ENCODE measurements at places on chromosomes 16 and 17. TPM values are rescaled to one million over a fixed set of nuclear protein-coding genes. Genes with fewer than 3 reads are reported as not detected.
A peak's percentile ranks its signal among the peaks of the same experiment; 100 is the strongest.

DNA sequence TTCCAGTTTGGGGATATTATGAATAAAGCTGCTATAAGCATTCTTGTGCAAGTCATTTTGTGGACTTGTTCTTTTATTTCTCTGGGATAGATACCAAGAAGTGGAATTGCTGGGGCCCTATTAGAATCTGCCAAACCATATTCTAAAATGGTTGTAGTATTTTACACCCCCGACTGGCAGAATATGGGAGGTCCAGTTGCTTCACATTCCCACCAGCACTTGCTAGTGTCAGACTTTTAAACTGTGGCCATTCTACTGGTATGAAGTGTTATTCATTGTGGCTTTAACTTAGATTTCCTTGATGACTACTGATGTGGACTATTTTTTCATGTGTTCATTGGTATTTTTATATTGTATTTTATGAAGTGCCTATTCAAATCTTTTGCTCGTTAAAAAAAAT is 18.1 kb upstream of the NUP93 start:
- no peak for DNase-seq

DNA sequence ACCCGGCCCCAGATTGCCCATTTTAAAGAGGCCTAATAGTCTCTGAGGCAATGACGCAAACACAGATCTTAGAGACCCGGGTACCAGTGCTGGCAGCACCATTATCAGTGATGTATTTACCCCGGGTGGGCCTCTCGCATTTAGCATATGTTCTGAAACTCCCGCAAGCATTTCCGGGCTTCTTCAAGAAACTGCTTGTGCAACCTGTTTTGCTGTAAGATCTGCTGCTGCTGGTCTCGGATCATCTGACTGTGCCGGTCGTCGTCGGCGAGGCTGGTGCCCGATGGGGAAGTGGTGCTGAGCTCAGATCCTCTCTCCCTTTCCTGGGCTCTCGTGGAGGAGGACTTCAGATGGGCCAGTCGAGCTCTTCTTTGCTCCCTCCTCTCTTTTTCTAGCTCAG is 12.5 kb downstream of the CEP295NL start:
- no peak for DNase-seq

- no peak for DNase-seq
These were observed 22.5 kb downstream of the SLC6A2 start for GRCh38 chr16:55678161-55678821.

- DNase-seq: no peak
These were observed 218.5 kb downstream of the SEC14L1 start for GRCh38 chr17:77359236-77359635.

- no peak for DNase-seq
These were observed 239.9 kb upstream of the TNRC6C start for GRCh38 chr17:77718669-77718961.

DNA sequence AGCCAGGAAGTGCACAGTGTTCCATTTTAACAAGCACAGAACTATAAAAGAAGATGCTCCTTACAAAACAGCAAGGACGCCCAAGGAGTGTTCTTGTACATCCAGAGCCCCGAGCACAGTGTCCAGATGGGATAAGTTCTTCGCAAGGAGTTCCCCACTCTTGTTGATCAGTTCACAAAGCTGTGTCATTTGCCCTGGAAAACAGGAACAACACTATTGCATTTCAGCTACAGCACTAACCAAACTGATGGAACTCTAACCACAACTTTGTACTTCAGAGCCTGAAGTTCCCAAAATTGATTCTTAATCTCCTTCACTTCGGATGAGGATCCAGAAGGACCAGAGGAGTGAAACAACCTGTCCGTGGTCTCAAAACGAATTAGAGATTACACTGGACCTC is 5.1 kb downstream of the COPS3 start:
- DNase-seq: no peak

GRCh38 chr17:79794659-79795511 is 2.0 kb downstream of the CBX8 start:
- DNase-seq: no peak

GRCh38 chr17:39639566-39640458 is 2.9 kb downstream of the STARD3 start:
- DNase-seq: no peak

GRCh38 chr17:82769041-82769440 is 17.2 kb downstream of the TBCD start:
- no peak for DNase-seq

- DNase-seq: no peak
These were observed 33.4 kb upstream of the RBBP6 start for GRCh38 chr16:24505959-24506358.

DNA sequence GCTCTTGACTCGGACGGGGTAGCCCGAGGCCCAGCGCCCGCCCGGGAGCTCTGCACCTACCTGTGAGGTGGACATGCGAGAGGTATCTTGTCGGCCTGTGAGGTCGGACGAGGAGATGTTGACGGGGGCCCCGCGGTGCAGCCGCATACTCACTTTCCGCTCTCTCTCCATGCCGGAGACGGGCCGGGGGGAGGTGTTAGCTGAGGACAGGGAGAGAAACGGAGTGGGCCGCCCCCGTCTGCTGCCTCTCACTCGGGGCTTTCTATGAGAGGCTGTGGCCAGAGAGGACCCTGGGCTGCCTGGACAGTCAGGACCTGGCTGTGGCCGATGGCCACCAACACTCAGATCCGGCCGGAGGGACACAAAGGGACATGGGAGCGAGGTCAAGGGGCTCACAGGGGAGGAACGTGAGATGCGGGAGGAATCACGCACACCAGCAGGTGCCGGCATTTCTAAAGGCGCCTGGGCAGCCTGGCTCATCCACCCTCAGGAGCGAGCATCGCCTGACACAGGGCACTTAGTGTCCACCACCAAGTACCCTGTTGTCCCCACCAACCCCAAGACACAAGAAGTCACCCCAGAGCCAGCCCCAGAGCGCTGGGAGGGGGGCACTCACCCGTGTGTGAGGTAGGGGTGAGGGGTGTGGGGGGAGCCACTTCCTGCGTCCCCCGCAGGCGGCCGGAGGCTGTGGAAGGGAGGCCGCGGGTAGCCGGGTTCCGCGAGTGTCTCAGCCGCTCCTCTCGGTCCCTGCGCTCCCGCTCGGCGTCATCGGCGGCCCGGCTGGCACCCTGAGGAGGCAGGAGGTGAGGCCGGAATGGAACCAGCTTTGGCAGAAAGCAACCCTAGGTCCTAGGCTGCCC is 20.2 kb downstream of the SLC16A3 start:
- DNase-seq: no peak

GRCh38 chr16:9868606-9869149 is 313.6 kb downstream of the GRIN2A start:
- DNase-seq: peak; percentile 28

- no peak for DNase-seq
These were observed 229.3 kb downstream of the C16orf78 start for GRCh38 chr16:49602976-49603310.

- peak; percentile 84 for DNase-seq
These were observed 17.4 kb upstream of the COL1A1 start for GRCh38 chr17:50218771-50219315.

GRCh38 chr16:19840524-19841110 is 44.0 kb downstream of the GPRC5B start:
- DNase-seq: no peak

- DNase-seq: no peak
These were observed 20.4 kb downstream of the BEAN1 start for GRCh38 chr16:66447491-66447890.

DNA sequence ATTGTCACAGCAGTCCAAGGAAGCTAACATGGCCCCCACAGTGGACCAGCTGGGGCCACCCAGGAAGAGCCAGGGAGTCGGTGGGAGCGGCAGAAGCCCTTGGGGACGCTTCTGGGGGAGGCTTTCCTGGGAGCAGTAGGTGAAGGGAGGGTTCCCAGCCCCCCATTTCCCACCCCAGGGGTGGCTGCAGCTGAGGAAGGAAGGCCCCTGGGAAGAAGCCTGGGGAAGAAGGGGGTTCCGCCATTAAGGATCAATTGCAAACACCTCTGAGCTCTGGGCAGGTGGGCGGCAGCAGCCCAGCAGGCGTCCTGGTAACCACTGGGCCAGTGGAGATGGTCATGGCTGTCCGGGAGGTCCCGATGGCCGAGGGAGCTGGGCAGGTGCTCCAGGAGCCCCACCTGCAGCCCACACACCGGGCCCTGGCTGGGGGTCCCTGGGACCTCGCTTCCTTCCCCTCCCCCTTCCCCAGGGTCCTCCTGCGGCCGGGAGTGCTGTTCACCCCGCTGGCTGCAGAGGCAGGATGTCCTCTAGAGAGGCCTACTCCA is 592 bp upstream of the PERCC1 start:
- no peak for DNase-seq

- no peak for DNase-seq
These were observed 184.8 kb upstream of the GSE1 start for GRCh38 chr16:85428168-85428898.

- no peak for DNase-seq
These were observed 3.5 kb upstream of the TSPOAP1 start for GRCh38 chr17:58331815-58332777.

- peak; percentile 97 for DNase-seq
These were observed at the start of gene COTL1 for GRCh38 chr16:84617791-84618580. TSS of gene COTL1 (minus strand) at chr16:84618078. CDS start at chr16:84617914, 164 bp downstream.

GRCh38 chr17:30415491-30415890 is 36.8 kb downstream of the CPD start:
- DNase-seq: no peak

DNA sequence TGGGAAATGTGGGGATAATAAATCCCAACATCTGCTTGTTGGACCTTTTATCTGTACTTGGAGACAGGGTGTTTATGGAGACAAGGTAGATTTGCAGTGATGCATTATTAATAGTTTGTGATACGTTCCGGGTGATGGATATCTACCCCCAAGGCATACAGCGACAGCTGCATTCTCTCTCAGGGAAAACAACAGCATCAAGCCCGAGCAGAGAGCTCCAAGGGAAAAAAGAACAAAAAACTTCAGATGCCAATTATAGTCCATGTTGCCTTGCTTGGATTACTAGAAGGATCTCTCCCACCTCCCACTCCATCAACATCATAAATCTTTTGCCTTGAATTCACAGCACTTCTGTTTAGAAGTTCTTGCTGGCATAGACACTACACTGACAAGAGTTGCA is 187.5 kb upstream of the CDH11 start:
- no peak for DNase-seq

GRCh38 chr17:8222380-8222629 is 11.9 kb upstream of the AURKB start:
- DNase-seq: no peak

Gene TSNAXIP1
- total RNA-seq: 0.96 TPM

Gene RUNDC3A
- 1.3 TPM for total RNA-seq

Gene CDRT15L2
- not detected for total RNA-seq

Gene ADAMTS18
- under 0.01 TPM for total RNA-seq

Gene CRISPLD2
- total RNA-seq: 0.83 TPM

Gene MRPS7
- total RNA-seq: 61.5 TPM

Gene CACNB1
- total RNA-seq: 8.2 TPM

Gene CX3CL1
- 0.29 TPM for total RNA-seq

Gene MPP2
- 0.85 TPM for total RNA-seq

Gene TMIGD1
- total RNA-seq: not detected

Gene SPECC1
- 122 TPM for total RNA-seq

Gene MYH13
- total RNA-seq: not detected

Gene NUPR1
- 160 TPM for total RNA-seq

Gene ZP2
- not detected for total RNA-seq

Gene NPIPA7
- total RNA-seq: 2.5 TPM

Gene GAS2L2
- total RNA-seq: 0.24 TPM

All from mammary epithelial cell (primary cell).